ENCODE measurements at places on chromosomes 5 and 9.

DNA sequence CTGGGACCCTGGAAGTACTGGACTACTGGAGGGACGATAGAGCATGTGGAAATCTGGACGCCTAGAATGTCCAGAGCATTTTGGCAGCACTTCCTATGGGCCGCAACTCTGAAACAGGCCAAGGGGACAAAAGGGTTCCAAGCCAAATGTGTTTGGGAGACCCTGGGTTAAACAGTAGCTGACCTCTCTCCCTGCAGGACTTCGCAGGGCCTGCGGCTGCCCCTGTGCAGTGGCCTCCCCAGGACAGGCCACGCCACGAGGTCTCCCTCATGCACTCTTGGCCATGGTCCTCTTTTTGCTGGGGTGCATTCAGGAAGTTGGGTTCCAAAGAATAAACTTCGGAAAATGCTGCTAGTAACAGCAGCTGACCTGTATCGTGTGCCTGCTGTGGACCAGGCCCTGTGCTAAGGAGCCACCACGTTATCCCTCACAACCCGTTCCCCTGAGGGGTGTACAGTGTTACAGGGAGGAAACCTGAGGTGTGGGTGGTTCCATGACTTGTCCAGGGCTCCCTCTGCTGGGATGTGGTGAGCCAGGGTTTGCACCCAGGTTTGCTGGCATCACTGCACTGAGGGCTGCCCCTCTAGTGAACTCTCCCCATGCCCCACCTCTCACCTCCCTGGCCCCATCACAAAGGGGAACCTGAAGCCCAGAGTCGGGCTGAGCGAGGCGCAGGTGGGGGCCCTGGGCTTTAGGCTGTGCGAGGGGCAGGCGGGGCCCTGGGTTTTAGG is 79.4 kb downstream of the AMBP start:
- DNase-seq: no peak

- no peak for DNase-seq
Measured at GRCh38 chr5:38404667-38405276, 146.4 kb downstream of the EGFLAM start.

DNA sequence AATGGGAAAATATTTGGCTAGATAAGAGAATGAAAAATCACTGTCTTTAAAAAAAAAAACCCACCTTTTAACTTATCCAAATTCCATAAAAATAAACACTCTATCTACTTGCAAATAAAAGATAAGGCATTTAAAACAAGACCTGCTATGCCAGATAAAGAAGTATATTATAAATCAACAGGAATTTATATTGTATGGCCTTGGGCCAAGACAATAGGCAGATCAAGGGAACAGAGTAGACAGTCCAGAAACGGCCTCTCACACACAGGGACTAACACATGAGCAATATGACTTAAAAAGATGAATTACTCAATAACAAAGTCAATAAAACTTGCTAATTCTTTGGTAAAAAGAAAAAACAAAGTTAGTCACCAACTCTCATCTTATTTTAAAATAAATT is 34.7 kb upstream of the ICE1 start:
- DNase-seq: no peak

- no peak for DNase-seq
Measured at GRCh38 chr9:14362175-14362574, 48.2 kb upstream of the NFIB start.

GRCh38 chr5:61622156-61622555 is 290.1 kb downstream of the ZSWIM6 start:
- DNase-seq: no peak

GRCh38 chr9:109792951-109793546 is 13.1 kb downstream of the PALM2AKAP2 start:
- DNase-seq: no peak
